ENCODE measurements at places on chromosomes 6 and 20. TPM values are rescaled to one million over a fixed set of nuclear protein-coding genes. Genes with fewer than 3 reads are reported as not detected.
A peak's percentile ranks its signal among the peaks of the same experiment; 100 is the strongest.

Gene RBM12
- polyA plus RNA-seq, result 17.9 TPM

Gene OOEP
- 0.19 TPM for polyA plus RNA-seq

DNA sequence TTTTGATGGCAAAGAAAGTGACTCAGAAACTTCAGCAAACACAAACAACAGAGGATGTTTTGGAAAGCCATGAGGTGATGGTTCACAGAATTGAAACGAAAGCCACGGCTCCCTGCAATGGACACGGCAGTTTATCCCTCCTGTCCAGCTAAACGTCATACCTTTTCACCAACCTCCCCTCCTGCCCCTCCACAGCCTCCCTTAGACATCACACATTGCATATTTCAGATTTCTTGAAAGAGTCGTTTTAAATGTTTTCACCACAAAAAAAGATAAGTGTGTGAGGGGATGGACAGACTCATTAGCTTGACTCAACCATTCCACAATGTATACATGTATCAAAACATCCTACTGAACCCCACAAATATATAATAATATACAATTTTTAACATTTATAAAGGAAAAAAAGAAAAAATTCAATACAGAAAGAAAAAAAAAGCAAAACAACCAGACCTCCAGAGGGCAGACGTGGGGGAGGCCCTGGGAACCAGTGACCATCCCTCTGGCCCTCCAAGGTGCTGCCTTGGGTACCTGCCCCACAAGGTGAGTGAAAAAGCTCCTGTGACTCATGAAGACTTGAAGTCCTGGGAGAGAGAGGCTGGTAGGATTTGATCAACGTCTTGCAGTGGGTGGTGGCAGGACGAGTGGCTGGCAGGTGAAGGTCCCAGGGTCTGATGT is 117.2 kb upstream of the THBS2 start:
- DNase-seq, result no peak

Gene STX11
- 5.9 TPM for polyA plus RNA-seq

- DNase-seq, result no peak
Observed at GRCh38 chr6:98039904-98040607, 757.0 kb upstream of the MMS22L start.

Gene SLC22A1
- polyA plus RNA-seq, result 1.3 TPM

DNA sequence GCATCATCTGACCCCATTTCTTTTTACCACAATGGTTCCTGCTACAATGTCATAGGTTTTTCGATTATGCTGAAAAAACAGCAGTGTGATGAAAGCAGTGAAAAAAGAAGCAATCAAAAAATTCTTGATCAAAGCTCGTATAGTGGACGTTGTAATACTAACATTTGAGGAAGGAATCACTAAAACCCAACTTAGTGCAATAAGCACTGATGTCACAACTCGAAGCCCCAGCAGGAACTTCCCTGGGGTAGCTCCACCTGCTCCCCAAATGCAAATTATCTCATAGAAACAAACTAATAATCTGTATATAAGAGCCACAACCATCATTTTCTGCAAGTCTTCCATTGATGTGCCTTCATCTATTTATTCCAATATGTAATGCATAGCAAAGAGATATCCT is 285.6 kb upstream of the SGK1 start:
- DNase-seq, result no peak

Gene GRM1
- under 0.01 TPM for polyA plus RNA-seq

GRCh38 chr6:7542874-7543624 is 1.6 kb downstream of the DSP start:
- peak; percentile 82 for DNase-seq

GRCh38 chr20:8330785-8331695 is 199.0 kb downstream of the PLCB1 start:
- DNase-seq, result no peak

DNA sequence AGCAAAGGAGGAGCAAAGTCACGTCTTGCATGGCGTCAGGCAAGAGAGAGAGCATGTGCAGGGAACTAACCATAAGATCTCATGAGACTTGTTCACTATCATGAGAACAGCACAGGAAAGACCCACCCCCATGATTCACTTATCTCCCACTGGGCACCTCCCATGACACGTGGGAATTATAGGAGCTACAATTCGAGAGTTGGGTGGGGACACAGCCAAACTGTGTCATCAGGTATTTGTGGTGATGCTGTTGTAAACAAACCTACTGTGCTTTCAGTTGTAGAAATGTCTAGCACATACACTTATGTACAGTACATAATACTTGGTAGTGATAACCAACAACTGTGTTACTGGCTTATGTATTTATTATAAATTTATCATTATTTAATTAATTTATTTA is 128.3 kb downstream of the UTRN start:
- DNase-seq, result no peak

DNA sequence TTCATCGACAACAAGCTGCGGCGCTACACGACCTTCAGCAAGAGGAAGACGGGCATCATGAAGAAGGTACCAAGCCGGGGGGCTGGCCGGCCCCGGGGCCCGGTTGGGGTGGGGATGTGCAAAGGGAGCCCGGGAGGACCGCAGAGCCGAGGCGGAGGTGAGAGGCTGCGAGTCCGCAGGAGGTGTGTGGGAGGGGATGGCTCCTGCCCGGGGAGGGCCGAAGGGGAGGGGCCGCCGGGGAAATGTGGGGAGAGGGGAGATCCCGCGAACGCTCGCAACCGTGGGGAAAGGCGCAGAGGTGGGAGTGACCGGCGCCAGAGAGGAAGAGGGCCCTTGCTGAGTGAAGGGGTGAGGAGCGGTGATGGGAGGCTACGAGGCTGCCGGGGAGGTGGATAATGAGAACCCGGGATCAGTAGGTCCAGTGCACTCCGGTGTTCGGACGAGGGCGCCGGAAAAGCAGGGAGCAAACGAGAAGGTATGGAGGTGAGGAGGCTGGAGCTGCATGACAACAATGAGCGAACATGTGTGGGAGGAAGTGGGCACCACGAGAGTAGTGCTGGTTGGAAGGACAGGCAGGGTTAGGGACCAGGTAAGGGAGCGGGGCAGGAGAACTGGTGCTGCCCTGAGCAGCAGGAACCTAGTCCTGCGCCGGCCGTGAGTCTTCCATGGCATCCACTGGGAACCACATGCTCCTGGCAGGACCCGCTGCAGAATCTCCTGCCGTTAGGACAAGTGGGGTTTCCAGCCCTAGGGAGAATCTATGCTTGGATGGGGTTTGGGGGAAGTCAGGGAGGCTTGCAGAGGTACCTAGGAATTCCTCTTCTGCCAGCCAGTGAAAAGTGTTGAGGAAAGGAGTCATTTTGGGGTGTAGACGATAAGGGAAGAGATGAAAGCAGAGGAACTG is 1.3 kb downstream of the SRF start:
- peak; percentile 93 for DNase-seq

Gene CCM2L
- 27.6 TPM for polyA plus RNA-seq

DNA sequence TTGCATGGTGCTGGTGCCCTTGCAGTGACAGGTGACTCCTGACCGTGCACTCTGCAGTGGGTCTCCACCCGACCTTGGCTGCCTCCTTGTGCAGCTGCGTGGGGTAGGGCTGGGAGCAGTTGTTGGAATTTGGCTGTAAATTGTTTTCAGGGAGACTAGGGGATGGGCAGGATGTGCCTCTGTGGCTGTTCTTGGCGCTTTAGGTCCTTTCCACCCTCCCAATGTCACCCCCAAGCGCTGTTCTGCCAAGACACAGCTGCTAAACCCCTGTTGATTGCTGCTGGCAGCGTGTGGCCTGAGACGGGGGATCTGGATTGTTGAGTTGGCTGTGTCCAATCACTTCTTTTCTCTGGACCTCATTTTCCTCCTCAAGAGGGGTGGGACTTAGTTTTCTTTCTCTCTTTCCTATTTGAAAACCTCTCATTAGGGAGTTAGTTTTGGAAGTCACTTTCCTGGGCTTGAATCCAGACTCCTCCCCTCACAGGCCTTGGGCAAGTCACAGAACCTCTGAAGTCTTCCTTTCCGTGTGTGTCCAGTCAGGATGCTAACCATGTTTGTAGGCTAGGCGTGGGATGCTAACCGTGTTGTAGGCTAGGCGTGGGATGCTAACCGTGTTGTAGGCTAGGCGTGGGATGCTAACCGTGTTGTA is 8.5 kb downstream of the IGF2R start:
- no peak for DNase-seq

GRCh38 chr6:34718976-34719375 is 22.4 kb upstream of the ILRUN start:
- no peak for DNase-seq

Gene NR2E1
- polyA plus RNA-seq, result not detected

Gene PTGIS
- polyA plus RNA-seq, result 0.15 TPM

GRCh38 chr6:161115468-161115867 is 123.9 kb downstream of the MAP3K4 start:
- DNase-seq, result no peak

GRCh38 chr20:1929460-1929859 is 34.3 kb downstream of the SIRPA start:
- DNase-seq, result no peak

Gene VGLL2
- polyA plus RNA-seq, result not detected

- DNase-seq, result no peak
Observed at GRCh38 chr6:38774929-38775707, 60.0 kb downstream of the DNAH8 start.

DNA sequence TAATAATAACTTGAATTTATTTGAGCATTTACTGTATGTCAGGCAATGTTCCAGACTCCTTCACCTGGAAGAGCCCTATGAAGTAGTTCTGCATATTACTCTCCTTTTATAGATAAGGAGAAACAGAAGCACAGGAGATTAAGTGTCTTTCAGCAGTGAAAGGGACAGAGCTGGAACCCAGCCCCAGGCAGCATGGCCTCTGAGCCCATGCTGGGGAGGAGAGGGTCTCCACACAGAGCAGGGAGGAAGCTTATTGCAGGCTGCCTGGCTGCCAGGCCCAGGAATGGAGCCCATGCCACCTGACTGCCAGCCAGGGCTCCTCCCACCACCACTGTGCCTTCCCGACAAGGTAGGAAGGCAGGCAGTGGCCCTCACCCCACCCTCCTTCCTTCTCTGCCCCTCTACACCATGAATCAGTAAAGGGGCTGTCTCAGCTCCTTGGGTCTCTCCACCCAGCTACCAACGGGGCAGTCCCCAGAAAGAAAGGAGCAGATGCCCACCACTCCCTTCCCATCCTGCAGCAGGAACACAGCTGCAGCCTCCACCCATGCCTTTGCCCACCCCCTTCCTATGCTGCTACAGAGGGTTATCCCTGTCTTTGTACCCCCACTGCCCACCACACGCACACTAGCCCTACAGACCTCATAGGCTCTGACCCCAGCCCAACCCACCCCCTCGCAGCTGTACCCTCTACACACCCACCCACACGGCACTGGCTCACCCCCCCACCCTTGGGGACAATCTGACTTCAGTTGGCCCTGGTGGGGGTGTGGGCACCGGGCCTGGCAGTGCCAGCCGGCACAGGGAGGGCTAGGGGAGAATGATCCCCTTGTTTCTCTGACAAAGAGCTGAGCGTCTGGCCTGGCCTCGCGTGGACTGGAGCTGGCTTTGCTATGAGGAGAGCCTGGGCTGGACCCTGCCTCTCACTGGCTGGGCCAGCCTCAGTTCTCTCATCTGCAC is 41.8 kb downstream of the TFEB start:
- DNase-seq, result no peak

GRCh38 chr6:129748901-129749748 is 39.1 kb upstream of the ARHGAP18 start:
- DNase-seq, result no peak
